Osteoblast (primary cell): ENCODE measurements at places on chromosomes 11 and 22. TPM values are rescaled to one million over a fixed set of nuclear protein-coding genes. Genes with fewer than 3 reads are reported as not detected.

DNA sequence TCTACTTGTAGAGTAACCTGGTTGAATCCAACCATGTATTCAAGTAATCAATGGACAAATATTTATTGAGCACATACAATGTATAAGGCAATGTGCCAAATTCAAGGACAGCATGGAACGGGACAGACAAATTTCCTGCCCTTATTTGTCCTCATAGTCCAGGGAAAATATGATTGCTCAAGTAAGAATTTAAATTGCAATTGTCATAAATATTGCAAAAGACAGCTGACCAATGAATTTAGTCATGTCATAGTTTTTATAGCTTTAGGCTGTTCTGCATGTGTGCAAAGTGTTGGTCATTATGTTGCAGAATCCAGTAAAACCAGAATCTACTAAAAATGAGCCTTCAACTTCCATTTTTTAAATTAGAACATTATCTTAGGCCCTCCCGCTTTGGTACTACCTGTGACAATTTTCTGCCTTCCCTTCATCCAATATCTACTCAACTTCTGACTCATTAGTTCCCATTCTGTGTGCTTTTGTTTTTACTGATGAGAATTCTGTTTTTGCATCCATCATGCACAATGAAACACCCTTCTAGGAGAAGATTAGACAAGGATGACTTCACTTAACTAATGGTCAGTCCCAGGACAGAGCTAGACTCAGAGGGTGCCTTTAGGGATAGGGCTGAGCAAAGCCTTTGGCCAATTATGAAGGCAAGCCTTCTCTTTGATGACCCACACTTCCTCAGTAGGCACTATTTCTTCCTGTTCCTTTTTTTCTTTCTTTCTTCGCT is 45.8 kb upstream of the FIBIN start:
- peak; percentile 69 for DNase-seq

DNA sequence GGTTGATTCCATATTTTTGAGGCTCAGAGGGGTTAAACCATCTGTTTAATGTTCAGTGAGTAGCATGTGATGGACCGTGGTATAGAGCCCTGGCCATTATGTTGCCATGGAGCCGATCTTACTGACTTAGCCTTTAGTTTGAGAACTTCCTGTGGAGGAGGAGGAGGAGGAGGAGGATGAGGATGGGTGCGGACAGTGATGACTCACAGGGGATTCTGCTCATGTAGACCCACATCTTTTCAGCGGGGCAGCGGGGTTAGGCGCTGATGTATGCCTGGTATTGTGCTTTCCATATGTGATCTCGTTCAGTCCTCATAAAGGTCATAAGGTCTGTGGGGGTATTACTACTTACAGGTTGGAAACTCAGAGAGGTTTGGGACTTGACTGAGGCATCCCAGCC is 13.9 kb downstream of the STX3 start:
- DNase-seq: no peak

GRCh38 chr11:71238285-71238875 is 14.0 kb downstream of the SHANK2 start:
- DNase-seq: no peak

DNA sequence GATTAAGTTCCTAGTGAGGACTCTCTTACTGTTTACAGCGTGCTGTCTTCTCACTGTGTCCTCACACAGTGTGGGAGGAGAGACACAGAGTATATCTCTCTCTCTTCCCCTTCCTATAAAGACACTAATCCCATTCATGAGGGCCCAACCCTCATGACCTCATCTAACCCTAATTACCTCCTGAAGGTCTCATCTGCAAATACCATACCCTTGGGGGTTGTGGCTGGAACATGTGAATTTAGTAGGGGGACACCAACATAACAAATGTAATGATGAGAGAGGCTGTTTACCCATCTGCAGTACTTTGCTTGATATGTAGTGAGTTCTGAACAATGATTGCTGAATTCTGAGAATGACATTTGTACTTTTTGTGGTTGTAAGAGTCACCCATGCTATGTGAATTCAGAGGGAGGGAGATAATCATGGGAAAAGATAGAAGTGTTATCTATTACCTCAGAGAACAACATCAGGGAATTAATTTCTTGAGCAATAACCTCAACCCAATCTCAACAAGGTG is 4.9 kb upstream of the OR52W1 start:
- no peak for DNase-seq

DNA sequence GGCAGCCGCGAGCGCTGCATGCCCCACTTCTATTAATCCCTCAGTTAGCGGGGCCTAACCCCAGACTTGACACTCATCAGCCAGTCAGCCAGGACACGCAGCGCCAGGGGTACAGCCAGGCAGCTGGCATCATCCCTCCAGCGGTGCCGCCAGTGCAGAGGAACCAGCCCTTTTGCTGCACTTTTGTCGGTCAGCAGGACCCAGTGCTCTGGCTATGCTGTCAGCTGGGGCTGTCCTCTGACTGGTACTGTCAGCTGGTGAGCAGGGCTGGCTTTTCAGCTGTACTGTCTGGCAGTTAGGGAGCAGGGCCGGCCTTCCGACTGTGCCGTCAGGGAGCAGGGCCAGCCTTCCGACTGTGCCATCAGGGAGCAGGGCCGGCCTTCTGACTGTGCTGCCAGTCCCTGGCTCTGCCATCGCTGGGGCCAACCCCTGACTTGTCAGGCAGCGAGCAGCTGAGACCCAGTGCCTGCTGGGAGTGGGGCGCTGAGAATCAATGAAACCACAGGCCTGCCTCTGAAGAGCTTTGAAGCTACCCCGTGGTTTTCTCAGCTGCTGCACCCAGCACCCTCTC is 115.4 kb downstream of the KIAA1671 start:
- peak; percentile 71 for DNase-seq

DNA sequence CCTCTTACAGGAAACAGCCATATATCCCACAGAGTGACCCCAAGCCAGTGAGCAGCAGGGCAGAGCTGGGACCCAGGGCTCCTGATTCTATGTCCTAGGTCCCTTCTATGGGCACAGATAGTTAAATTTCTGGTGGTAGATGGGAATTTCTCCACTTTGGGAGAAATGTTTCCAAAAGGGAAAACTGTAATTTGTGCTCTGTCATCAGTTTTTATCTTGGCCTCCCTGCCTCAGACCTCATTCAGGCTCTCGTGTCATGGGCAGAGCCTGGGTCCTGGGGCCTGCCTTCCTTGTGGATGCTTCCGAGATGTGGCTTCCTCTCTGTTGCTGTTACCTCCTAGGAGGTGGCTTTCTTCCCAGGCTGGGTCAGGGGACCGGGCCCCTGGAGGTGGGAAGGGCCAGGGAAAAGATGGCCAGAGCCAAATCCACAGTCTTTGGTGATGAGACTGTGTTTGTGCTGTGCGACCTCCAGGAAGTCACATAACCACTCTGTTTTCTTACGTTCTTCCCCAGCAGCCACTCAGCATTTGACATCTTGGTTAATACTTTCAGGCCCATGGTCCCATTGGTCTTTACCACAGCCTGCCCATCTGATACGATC is 8.6 kb downstream of the LRRC32 start:
- peak; percentile 91 for DNase-seq

GRCh38 chr11:7019500-7020182 is 505 bp downstream of the ZNF214 start:
- DNase-seq: peak; percentile 72

- no peak for DNase-seq
These were observed 76.7 kb upstream of the FAM181B start for GRCh38 chr11:82810326-82810725.

DNA sequence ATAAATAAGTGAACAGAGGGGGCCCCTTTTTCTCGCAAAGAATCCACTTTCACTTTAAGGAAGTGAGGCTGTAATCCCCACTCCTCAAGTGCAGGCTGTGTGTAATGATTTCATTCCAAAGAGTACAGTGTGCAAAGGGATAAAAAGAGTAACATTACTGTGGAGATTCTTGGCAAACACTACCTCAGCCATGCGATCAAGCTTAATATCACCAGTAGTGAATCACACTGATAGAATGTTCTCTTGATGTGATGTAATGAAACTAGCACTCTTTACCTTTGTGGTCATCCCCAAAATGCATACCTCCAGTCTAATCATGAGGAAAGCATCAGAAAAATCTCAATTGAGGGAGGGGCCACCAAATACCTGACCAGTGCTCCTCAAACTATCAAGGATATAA is 246.1 kb upstream of the CHORDC1 start:
- no peak for DNase-seq

DNA sequence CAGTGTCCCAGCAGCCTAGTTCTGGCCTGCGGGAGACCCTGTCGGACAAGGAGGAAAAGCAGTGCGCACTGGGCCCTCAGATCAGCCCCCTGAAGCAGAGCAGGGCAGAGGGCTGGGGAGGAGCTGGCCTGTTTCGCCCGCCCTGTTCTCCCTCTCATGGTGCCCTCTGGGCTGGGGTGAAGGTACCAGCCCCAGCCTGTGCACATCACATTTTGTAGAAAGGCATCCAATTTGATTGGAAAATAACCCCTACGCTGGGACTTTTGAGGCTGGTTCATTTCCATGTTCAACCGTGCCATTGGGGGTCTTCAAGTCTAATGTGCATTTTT is 832 bp upstream of the NAP1L4 start:
- DNase-seq: no peak

DNA sequence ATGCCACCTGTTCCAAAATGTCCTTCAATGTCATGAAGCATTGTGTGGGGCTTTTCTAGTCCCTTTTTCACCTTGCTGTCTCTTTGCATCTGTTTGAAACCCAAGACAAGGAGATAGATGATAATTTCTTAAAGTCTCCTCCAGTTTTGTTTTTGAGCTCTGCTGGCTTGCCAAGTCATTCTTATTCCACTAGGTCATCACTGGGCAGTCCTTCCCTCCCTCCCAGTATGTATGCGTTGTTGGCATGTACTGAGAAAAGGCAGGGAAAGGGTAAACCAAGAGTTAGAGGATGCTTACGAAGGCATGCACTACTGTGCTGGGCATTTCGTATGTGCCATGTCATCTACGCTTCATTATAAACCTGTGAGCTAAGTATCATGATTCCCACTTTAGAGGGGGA is 78.6 kb downstream of the PARVA start:
- DNase-seq: no peak

DNA sequence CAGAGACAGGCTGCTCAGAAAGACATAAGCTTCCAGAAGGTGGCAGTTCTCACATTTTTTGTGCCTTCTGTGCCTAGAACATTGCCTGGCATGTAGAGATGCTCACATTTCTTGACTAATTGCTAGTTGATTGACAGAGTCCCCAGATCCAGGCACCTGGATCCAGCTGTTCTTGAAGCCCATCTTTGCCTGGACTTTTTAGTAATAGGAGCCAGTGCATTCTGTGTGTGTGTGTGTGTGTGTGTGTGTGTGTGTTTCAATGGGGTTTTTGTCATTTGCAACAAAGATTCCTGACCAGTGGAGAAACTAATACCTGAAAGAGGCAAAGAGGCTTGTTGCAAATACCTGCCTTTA is 15.1 kb downstream of the MRGPRF start:
- DNase-seq: no peak

DNA sequence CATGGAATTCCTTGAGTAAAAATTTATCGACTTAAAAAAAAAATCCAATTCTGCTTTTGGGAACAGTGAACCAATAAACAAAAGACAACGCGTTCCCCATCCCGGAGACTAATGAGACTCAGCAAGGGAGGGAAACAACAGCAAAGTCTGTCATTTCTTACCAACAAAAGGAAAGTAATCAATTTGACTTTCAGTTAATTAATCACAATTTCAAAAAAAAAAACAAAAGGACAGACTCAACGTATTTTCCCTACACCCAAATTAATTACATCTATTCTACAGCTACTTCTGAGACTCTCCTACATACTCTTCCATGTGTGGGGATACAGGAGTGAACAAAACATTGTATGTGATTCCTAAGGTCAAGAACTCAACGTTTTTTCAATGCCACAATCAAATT is 1.9 kb downstream of the RDX start:
- no peak for DNase-seq

- no peak for DNase-seq
These were observed 9.6 kb upstream of the EMID1 start for GRCh38 chr22:29195964-29196666.

- DNase-seq: no peak
These were observed 813 bp upstream of the BTBD10 start for GRCh38 chr11:13463779-13464290.

DNA sequence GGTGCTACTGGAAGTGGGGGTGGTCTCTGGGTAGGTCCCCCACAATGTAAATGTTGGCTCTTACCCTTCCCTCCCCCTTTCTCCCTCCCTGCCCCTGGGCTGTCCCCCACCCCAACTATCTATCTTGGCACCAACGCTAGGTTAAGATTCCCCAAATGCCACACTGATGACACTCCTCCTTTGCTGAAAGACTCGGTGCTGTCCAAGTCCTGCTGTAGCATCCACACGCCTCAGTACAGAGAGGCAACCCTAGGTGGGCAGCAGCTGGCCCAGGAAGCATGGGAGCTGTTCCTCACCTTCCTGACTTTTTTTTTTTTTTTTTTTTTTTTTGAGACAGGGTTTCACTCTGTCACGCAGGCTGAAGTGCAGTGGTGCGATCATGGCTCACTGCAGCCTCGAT is 3.4 kb upstream of the KCTD17 start:
- peak; percentile 90 for DNase-seq

DNA sequence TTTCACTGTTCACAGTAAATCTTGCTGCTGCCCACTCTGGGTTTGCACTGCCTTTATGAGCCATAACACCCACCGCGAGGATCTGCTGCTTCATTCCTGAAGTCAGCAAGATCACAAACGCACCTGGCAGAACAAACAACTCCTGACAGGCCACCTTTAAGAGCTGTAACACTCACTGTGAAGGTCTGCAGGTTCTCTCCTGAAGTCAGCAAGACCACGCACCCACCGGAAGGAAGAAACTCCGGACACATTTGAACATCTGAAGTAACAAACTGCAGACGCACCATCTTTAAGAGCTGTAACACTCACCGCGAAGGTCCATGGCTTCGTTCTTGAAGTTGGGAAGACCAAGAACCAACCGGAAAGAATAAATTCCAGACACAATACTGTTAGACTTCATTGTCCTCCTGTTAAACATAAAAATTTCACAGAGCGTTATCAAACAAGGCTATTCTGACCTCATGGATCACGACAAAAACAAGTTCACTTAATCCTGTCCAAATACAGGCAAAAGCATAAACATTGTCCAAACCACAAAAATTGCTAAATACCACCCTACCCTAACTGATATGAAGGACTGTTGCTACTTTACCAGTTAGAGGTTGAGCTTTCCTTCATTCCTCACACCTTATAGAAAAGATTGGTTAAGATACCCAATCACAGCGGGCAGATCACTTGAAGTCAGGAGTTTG is 3.0 kb upstream of the CCDC117 start:
- DNase-seq: no peak

The RIMBP3C gene
- total RNA-seq: 0.29 and 0.36 TPM in 2 replicates

The PGAP2 gene
- 10.3 and 10.9 TPM in 2 replicates for total RNA-seq

The GVQW3 gene
- total RNA-seq: 2.9 and 3.2 TPM in 2 replicates

The PLA2G3 gene
- total RNA-seq: 0.29 and 0.36 TPM in 2 replicates

The P2RY6 gene
- 0.72 and 1.8 TPM in 2 replicates for total RNA-seq
